ENCODE measurements at places on chromosomes 7 and 10. TPM values are rescaled to one million over a fixed set of nuclear protein-coding genes. Genes with fewer than 3 reads are reported as not detected.

OR9A2 gene
- not detected for total RNA-seq

HOXA13 gene
- not detected for total RNA-seq

MMD2 gene
- total RNA-seq = not detected

ST8SIA6 gene
- 1.2 TPM for total RNA-seq

STEAP1B gene
- total RNA-seq = 0.90 TPM

FUOM gene
- 6.7 TPM for total RNA-seq

CCDC172 gene
- total RNA-seq = not detected

SSC4D gene
- total RNA-seq = 0.79 TPM

USP54 gene
- total RNA-seq = 216 TPM

HKDC1 gene
- total RNA-seq = not detected

DCLRE1A gene
- 4.1 TPM for total RNA-seq
